ENCODE measurements at places on chromosomes 6 and 20.

GRCh38 chr6:49653438-49653837, 16.8 kb upstream of the RHAG start:
- no peak for DNase-seq

DNA sequence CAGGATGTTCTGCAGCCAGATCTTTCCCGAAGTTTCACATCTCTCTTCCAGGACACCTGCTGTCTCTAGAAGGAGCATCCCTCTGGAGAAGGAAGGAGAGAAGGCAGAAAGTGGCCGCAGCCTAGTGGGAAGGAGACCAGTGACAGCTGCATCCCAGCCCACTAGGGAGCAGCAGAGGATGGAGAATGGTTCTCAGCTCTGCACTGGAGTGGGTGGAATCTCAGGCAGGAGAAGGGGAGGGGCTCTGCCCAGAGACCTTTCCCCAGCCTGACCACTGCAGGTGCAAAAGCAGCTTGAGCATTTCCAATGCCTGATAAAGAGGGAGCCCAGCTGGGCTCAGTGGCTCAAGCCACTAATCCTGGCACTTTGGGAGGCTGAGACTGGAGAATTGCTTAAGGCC, 32.3 kb downstream of the NCR2 start:
- peak; percentile 35 for DNase-seq

GRCh38 chr6:168060521-168060931, 18.5 kb downstream of the FRMD1 start:
- peak; percentile 88 for DNase-seq

GRCh38 chr6:143276436-143276835, 174.1 kb downstream of the ADAT2 start:
- no peak for DNase-seq

GRCh38 chr20:47326658-47327268, 29.7 kb downstream of the ZMYND8 start:
- DNase-seq, result no peak

- peak; percentile 56 for DNase-seq
Observed at GRCh38 chr20:29873946-29874345, 1383.5 kb upstream of the DEFB115 start.

DNA sequence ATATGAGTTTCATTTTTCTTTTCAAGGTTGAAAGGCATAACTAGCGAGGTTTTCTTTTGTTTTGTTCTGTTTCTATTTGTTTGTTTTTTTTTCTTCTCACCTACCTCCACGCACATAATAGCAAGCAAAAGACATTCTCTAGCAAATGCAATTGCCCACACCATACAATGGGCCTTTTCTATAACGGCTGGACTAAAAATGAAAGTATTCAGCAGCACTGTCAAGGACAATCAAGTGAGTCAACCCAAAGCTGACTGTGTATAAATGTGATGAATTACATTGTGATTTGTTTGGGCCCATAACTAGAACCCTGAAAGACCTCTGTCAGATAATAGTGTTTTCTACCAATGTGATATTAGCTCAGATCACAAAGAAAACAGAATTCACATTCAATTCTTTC, 496.7 kb downstream of the RNF144B start:
- DNase-seq, result no peak

- DNase-seq, result no peak
Observed at GRCh38 chr6:79081663-79082062, 3.6 kb upstream of the PHIP start.

GRCh38 chr6:127482325-127482724, 23.1 kb upstream of the KIAA0408 start:
- DNase-seq, result no peak

DNA sequence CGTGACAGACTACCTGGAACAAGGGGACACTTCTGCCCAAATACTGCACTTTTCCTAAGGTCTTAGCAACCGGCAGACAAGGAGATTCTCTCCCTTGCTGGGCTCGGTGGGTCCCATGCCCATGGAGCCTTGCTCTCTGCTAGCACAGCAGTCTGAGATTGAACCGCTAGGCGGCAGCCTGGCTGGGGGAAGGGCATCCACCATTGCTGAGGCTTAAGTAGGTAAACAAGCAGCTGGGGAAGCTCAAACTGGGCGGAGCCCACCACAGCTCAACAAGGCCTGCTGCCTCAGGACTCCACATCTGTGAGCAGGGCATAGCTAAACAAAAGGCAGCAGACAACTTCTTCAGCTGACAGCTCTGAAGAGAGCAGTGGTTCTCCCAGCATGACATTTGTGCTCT, 87.8 kb upstream of the ASCC3 start:
- no peak for DNase-seq

Measured in body of pancreas (tissue), 4 donors.